Activated CD4-positive, alpha-beta T cell treated with anti-CD3 and anti-CD28 coated beads, Interleukin-2, amount 50 U/mL, for 4 hours (primary cell): ENCODE measurements at places on chromosomes 2 and 18.

- DNase-seq: no peak
Observed at GRCh38 chr2:46651363-46652099, 172.2 kb downstream of the TMEM247 start.

GRCh38 chr18:33906046-33906445 is 318.7 kb downstream of the NOL4 start:
- DNase-seq: no peak

DNA sequence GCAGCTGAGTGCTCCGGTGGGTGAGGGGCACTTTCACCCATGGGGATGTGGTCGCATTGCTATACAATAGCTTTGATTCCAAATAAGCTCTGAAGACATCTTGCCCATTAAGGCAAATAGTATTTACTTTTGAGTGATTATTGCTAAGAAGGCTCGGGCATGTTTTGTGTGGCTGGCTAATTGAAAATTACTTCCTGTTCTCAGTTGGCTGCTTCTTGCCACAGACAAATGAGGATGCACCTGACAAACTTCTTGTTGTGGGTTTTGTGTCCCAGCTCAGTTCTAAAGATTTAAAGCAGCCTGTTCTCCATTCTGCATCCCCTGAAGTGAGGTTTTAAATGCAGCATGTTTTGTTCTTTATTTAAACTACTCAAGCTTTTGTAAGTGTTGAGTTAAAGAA is 88.3 kb downstream of the KCNS3 start:
- DNase-seq: no peak

DNA sequence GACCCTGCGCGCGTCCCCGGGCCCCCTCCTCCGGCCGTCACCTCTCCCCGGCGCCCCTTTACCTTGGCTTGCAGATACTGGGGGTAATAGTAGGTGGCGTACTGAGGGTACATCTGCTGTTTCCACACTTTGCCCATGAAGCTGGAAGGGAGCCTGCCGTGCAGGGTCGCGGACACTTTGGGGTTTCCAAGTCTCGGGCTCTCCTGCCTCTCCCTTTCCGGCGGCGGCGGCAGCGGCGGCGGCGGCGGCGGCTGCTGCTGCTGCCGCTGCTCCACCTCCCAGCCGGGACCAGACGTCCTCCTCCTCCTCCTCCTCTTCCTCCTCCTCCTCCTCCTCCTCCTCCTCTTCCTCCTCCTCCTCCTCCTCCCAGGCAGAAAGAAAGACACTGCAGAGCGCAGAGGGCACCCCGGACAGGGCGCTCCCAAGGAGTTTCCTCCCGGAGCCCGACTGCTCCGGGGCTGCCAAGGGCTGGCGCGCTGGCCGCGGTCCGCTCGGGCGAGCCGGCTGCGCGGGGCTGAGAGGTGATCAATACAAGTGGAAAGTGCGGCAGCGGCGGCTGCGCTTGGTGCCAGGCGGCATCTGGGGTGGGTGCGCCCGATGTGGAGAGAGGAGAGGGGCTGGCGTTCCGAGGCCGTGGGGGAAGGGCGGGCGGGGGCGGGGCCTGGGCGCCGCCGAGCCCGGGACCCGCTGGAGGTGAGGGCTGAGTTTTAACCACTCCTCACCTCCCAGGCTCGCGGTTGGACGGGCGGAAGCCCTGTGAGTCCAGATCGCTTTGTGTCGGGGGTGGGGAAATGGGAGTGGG is at the start of gene RBMS1:
Gene RBMS1, minus strand, starts transcription at position 581 of the 802 bp plus-strand sequence. Its CDS starts 444 bp downstream, at position 137.
- peak; percentile 38 for DNase-seq

- DNase-seq: no peak
Observed at GRCh38 chr2:236629961-236630872, 60.6 kb downstream of the ACKR3 start.

- no peak for DNase-seq
Observed at GRCh38 chr2:133434959-133435668, 133.1 kb downstream of the NCKAP5 start.

DNA sequence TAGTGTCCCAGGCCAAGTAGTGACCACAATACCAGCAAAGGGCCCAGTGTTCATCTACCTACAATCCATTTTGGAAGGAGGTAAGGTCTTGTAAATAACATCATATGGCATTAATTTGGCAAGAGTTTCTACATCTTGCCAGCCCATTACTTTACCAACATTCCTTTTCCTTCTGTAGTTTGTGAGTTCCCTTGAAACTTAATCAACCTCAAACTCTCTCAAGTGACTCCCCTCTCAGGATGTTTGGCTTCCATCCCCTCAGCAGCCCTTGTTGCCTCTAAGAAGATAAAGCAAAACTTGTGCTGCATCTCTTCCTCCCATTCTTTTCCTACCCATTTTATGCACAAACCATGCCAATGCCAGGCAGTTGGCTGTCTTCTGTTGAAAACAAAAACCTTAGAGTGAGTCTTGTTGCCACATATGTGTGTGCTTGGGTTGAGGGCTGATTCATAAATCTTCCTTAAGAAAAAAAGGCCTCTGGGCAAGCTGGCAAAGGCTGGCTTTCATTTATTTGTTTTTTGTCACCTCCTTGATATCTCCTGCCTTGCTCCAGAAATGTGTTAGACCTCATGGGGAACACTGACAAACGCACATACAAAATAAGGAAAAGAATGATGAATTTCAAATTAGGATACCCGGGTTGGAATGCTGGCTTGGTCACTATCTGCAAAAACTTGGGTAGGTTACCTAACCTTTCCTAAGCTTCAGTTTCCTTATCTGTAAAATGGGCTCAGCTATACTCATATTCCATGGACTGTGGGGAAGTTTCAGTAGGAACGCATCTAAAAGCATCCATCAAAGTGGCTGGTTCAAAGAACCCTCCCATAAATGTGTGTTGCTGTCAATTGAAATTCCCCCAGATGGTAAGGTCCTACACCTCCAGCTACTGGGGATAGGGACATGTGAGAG is 29.4 kb upstream of the ST3GAL5 start:
- DNase-seq: no peak

- no peak for DNase-seq
Observed at GRCh38 chr2:31694444-31694843, 113.7 kb upstream of the SRD5A2 start.

DNA sequence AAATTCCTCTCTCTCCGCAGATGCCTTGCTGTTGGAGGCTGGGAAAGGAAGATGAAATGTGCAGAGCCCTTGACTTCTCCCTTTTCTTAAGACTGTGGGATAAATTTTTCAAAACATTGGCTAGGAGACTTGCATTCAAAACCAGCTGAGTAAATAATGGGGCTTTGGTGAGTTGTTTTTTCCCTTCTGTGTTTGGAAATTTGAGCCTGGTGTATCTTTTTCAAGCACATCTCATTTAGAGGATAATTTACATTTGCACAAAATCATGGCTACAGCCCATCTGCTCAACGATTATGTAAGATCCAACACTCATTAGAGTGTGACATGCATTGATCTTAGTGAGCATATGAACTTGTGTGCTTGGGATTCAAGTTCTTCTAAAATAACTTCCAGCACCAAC is 112.1 kb upstream of the ATP8B1 start:
- no peak for DNase-seq

- no peak for DNase-seq
Observed at GRCh38 chr2:201809633-201810032, 3.3 kb downstream of the CDK15 start.

DNA sequence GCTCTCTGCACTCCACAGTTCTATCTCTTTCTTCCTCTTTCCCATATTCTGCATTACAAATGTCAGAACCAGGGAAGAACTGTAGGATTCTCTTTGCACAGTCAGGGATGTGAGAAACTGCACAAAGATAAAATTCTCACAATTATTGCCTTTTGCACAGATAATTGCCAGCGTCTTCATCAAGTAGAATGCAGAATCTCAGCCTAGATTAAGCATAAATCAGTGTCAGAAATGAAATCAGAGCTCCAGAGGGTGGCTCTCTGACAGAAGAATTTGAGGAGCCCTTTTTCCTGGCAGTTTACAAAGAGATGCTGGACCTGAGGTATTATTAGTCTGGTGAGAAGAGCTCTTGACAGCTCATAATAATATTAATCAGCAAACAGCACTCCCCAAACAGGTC is 173.1 kb downstream of the PTH2R start:
- no peak for DNase-seq

- DNase-seq: no peak
Observed at GRCh38 chr18:8300751-8301410, 308.4 kb upstream of the RAB12 start.

GRCh38 chr2:37880551-37880950 is 44.5 kb upstream of the RMDN2 start:
- no peak for DNase-seq

GRCh38 chr2:168583710-168584521 is 127.8 kb downstream of the CERS6 start:
- DNase-seq: no peak

- no peak for DNase-seq
Observed at GRCh38 chr2:161273038-161273760, 35.0 kb upstream of the PSMD14 start.

DNA sequence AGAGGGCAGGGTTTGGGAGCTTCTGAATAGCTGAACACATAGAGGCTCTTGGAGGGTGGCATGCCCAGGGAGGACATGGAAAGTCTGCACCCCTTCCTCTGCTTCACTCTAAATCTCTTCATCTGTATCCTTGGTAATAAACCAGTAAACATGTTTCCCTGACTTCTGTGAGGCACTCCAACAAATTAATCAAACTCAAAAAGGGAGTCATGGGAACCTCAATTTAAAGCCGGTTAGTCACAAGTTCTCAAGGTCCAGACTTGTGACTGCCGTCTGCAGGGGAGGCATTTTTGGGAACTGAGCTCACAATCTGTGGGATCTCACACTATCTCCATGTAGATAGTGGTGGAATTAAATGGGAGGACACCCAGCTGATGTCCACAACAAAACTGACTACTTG is 33.1 kb upstream of the STON1 start:
- DNase-seq: no peak

DNA sequence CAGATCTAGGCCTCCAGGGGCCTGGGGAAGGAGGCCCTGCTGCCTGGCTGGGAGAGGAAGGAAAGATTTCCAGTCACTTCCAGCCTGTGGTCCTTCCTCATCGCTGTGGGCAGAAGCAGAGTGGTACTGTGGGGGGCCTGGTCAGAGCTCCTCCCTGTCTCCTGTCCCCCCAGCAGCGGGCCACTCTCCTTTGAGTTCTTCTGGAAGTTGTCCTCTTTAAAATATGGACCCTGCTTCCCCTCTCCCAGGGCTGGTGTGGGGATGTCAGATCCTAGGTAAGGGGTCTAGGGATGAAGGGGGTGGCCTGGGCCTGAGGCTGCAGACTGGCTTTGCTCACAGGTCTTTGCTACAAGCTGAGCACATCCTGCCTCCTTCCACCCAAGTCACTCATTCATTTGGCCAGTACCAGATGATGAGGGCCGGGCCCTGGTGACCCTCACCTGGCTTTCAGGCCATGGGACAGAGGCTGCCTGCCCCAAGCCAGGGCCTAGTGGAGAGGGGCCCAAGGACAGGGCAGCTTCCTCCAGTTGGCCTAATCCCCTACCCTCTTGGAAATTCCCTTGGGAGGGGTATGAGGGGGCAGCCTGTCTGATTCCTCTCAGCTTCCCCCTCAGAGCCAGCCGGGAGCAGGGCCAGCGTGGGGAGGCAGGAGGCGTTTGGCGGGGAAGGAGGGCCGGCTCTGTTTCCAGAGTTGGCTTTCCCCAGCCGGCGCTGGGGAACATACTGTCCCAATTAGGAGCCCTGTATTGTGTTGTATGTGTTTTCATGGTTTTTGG is 231.9 kb downstream of the DYSF start:
- no peak for DNase-seq

DNA sequence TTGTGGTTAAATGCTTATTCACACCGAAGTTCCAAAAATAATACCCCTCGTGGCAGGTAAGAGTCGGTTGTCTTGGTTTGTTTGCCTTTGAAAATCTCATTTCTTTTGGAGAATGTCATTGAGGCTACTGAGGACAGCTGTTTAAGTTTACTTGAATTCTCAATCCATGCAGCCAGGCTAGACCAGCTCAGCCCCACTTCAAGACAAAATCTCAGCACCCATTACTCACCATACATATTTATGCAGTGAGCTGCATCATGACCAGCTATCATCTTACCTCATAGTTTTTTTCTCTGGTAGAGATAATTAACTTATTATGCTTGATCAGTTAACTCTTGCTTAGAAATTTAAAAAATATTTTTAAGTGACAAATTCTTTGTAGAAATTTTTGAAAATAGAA is 115.9 kb downstream of the HAUS1 start:
- DNase-seq: no peak
